ENCODE measurements at places on chromosomes 6 and 20.

- DNase-seq: no peak
Observed at GRCh38 chr6:32327103-32327502, 44.6 kb downstream of the TSBP1 start.

GRCh38 chr6:100880149-100880852 is 828 bp downstream of the ASCC3 start:
- DNase-seq: no peak

- no peak for DNase-seq
Observed at GRCh38 chr6:21739838-21740237, 146.3 kb downstream of the SOX4 start.

GRCh38 chr20:43985121-43985520 is 70.5 kb downstream of the TOX2 start:
- no peak for DNase-seq

GRCh38 chr20:58510921-58511320 is 4.3 kb downstream of the APCDD1L start:
- no peak for DNase-seq

DNA sequence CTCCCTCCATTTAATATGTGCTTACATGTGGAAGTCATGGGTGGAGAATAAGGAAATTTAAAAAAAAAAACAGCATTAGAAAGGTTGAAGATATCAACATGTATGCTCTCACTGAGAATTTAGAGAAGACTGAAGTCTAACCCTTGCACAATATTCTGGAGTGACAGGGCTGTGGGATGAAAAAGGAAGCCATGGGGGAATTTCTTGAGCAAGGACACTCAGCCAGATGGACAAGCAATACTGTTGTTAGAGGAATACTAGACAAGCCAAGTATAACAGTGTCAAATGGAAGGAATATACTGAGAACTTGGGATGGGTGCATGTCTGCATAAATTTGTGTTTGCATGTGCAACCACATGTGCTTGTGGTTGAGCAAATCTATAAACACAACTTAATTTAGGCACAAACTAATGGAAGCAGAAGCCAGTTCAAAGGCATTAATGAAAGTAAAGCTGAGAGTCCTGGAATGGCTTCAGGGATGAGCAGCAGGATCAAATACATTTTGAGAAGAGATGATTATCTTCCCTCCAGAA is 119.7 kb downstream of the ADGRB3 start:
- no peak for DNase-seq

GRCh38 chr6:23280437-23280836 is 711.1 kb downstream of the HDGFL1 start:
- DNase-seq: no peak

DNA sequence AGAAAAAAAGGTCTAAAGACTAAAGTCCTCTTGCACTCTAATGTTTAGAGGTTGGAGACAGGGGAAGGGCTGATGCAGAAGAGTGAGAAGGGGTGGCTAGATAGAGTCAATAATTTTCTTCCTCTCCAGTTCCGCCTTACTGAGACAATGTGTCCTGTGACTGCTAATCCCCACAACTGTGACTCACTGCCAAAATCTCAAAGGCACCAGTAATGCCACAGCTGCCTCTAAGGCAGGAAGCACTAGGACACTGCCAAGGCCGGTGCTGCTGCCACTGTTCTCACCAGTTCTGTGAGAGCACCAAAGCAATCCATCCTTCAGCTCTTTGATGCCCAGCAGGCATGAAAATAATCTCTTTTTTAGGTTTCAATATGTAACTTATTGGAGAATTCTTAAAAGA is 701.9 kb upstream of the MAP3K7 start:
- no peak for DNase-seq

GRCh38 chr6:135627092-135627715 is 129.7 kb upstream of the AHI1 start:
- no peak for DNase-seq

DNA sequence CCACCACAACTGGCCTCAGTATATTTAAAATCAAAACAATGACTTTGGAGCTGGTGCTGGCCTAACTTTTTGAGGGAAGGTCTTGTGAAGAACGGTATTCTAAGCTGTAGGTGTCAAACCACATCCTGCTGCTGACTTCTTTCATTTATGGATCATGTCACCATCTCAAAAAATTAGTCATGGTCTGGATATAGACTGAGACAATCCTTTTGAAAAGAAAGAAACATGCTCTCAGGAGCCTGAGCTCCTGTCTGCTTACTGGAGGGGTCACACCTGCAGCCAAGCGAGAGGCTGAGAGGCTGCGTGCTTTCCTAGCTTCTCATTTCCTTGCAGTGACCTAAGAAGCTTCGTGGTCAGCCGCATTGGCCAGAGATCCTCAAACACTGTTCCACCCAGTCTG is 55.2 kb downstream of the TIAM2 start:
- no peak for DNase-seq

DNA sequence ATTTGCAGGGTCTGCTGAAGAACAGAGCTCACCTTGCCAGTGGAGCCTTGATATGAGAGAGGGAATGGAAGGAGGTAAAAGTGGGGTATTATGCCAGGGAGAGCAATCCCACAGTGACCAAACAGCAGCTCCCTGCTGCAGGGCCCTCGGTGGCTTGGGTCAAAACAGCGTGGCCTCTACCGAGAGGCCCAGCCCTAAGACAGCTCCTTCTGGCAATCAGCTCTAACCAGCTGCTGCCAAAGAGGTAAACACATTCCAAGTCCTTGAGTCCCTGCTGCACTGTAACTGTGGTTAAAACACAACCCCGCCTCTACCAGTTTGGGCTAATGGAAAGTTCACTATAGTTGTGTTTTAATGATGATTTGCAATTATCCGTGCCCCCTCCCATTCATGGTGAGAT is 1.4 kb upstream of the DAAM2 start:
- no peak for DNase-seq

DNA sequence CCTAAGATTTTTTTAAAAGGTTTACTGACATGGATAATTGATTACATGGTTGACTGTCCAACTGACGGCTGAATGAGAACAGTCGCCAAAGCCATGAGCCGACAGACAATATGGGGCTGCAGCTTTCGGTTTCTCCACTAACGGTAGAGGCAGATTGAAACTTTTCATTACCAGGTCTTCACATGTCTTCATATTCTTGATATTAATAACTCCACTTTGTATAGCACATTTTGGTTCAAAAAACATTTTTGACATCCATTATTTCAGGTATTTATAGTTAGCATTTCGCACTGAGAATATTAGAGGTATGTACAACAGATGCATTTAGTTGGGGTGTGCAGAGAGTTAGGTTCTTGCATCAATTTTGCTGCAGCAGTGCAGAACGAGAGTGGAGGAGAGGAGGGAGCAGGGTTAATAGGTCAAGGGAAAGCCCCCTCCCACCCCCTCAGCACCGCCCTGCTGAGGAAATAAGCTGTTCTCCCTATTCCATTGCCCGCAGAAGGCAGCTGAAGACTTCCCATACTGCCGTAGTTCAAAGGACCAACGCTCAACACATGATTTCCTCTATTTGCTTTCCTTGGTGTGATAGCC is 73.6 kb upstream of the ADTRP start:
- no peak for DNase-seq

DNA sequence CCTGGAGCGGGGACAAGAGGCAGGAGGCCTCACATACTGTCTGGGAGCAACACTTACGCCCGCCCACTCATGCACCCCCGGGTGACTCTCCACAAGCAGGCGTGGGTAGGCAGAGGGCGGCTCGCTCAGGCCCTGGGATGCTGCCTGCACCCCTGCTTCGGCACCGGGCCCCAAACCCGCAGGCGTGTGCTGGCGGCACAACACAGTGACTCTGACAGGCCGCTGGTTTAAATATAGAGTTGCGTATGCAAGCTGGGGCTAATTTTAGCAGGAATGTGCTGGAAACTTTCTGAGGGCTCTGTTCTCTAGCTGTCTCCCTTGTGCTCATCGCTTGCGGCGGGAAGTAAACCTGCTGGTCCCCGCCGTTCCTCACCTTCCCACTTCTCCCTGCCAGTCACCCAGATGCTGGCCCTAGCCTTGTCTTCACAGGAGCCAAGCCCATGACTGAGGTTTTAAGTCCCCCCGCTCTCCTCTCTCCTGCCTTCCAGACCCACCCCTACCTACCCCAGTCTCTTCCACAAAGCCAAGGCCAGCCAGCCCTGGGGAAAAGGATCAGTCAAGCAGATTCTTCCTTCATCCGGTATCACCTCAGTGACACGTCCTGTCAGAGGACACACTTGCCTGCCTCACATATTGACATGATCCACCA is 94.5 kb upstream of the FOXP4 start:
- DNase-seq: no peak

- DNase-seq: no peak
Observed at GRCh38 chr6:143034689-143035334, 25.9 kb upstream of the AIG1 start.

DNA sequence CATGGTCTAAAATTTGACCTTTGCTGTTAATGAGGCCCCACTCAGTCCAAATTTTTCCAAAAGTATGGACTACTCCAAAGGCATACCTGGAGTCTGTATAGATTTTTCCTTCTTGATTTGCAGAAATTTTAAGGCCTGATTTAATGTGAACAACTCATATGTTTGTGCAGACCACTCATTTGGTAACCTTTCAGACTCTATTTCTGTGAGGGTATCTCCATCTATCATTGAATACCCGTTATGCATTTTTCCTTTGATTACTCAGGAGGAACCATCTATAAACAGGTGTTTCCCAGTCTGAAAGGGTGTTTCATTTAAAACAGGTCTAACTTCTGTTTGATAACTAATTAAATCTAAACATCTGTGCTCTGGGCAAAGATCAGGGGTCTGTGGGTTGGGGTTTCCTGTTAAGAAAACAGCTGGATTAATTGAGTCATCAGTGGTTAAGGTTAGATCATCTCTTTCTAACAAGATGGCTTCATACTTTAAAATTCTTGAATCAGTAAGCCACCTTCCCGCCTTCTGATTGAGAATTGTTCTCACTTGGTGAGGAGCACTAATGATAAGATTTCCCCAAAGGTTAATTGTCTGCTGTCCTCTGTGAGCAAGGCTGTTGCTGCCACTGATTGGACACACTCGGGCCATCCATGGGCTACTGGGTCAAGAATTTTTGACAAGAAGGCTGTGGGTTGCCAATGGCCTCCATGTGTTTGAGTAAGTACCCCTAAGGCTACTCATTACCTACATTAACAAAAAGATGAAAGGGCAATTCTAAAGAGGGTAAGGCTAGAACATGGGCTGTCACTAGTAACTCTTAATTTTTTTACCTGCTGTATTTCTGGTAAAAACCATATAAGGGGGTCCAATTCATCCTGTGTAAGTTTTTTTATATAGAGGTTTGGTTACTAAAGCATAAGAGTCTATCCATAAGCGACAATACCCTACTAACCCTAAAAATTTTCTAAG is 24.1 kb downstream of the HLA-B start:
- DNase-seq: peak; percentile 56

DNA sequence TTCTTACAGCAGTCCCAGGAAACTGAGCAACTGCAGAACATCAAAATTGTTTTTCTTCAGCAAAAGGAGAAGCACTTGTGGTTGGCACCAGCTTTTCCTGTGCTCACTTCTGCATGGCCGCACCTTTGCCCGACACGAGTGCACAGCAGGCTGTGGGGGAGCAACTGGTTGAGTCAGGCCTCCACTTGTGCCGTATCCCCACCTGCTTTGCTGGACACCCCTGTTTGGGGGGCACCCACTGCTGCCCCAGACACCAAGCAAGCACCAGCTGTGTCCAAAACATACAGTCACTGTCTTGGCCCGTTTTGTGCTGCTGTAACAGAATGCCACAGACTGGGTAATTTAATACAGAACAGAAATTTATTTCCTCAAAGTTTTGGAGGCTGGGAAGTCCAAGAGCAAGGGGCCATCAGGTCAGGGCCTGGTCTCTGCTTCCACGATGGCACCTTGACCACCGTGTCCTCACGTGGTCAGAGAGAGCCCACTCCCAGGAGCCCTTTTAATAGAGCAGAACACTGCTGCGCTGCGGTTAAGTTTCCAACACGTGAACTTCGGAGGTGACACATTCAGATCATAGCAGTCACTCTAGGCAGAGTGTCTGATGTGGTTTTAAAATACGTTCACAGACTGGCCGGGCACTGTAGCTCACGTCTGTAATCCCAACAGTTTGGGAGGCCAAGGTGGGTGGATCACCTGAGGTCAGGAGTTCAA is 8.7 kb upstream of the GMEB2 start:
- peak; percentile 78 for DNase-seq

GRCh38 chr20:1664911-1665310 is 7.3 kb upstream of the SIRPG start:
- peak; percentile 64 for DNase-seq

GRCh38 chr6:136576821-136577220 is 26.6 kb upstream of the MAP7 start:
- no peak for DNase-seq

DNA sequence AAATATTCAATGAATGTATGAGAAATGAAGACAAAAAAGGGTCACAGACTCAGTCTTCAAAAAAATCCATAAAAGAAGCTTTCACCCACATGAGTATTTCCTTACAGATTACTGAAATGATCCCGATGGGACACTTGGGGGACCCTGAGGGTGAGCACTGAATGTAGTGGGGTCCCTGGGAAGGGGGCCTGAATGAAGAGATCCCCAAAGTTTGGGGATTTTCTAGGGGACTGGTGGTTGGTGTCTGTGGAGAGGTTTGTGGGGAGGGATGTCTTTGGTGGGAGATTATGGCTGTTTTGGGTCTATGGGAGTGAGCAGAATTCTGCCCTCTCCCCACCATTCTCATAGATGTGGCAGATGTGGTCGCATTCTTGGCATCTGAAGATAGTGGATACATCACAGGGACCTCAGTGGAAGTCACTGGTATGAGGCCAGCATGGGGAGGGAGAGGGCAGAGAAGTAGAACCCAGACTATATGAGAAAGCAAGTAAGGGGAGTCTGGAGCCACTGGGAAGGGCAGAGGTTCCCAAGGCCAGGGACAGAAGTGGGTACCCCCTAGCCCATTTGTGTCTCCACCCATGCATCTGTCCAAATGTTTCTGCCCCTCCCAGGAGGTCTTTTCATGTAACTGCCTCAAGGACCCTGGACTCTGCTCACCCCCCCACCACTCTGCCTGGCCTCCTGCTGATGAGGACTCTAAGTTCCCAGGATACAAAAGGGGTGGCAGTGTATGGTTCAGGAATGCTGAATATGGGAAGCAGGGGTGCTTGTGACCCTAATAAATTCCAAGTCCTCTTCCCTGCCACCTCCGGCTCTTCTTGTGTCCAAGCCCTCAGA is 1.8 kb downstream of the HSD17B8 start:
- no peak for DNase-seq

GRCh38 chr6:141824350-141824749 is 308.4 kb upstream of the GJE1 start:
- DNase-seq: no peak

DNA sequence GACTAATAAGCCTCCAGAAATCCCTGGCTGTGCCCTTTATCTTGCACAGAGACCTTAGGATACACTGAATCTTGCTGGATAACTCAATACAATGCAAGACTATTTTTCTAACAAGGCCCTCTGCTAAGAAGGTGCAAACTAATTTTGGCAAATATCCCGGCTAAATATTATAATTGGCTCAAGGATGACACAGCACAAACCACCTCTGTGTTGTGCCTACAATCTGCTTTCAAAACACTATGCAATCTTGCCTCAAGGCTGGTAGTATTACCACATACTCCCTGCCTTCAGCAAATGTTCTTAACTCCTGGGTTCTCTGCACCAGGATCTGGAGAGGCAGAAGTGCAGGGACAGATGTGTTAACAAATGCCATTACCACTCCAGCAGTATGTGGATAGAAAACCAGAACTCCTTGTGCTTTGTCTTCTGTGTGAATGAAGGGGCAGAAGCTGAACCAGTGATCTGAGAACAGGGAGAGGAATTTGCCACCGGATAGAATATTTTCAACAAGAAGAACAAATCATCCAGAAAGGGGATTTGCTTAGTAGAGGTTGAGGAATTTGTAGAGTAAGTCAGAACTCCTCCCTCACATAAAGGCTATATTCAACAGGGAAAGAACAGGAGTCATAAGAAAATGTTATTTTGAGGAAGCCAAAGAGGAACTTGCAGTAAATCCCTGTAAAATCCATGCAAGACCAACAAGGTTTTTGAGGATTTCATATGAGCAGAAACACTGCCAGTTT is 74.1 kb upstream of the SLC4A11 start:
- no peak for DNase-seq
